ENCODE measurements at places on chromosomes 5 and 9.

GRCh38 chr9:137519553-137519952, 30.6 kb downstream of the PNPLA7 start:
- DNase-seq, result no peak

- DNase-seq, result no peak
Measured at GRCh38 chr5:143249851-143250250, 153.6 kb downstream of the NR3C1 start.

DNA sequence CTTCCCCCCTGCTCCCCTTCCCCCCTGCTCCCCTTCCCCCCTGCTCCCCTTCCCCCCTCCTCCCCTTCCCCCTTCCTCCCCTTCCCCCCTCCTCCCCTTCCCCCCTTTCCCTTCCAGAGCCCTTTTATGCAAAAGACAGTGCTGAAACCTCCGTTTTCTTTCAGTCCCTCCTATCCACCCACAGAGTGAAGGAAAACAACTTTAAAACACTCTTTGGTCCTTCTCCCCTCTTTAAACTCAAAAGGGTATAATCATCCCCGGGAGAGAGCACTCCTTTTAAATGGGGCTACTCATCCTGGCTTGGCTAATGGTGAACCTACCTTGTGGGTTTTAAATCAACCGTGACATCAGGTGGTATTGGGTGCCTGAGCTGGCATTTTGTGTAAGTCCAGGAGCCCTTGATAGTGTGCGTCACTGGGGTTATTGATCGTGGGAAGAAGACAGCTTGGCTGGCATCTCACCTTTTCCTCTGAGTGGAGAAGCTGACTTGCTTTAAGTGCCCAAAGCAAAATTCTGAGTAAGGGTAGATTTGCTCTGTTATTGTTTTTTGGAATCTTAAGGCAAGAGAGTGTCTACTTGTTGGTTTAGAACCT, 2.7 kb downstream of the LARP1 start:
- DNase-seq, result peak; percentile 27

DNA sequence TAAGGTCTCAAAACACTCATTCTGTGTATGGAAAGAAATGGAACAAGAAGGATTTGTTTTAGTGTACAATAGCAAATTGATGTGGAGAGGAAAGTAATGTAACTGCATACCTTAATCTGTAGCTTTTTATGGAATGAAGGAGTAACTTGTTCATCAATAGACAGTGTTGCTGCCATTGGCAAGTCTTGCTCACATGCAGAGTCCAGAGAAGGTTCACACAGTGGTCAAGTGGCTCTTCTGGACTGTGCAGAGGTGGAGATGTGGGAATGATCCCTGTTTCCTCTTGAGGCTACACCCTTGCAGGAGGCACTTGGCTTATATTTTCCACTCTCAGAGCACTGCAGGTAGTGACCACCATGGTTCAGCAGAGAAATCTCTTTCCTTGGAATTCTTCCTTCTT, 132.9 kb upstream of the ANKH start:
- no peak for DNase-seq

- DNase-seq, result no peak
Measured at GRCh38 chr5:66138637-66139317, 5.3 kb upstream of the SREK1 start.

DNA sequence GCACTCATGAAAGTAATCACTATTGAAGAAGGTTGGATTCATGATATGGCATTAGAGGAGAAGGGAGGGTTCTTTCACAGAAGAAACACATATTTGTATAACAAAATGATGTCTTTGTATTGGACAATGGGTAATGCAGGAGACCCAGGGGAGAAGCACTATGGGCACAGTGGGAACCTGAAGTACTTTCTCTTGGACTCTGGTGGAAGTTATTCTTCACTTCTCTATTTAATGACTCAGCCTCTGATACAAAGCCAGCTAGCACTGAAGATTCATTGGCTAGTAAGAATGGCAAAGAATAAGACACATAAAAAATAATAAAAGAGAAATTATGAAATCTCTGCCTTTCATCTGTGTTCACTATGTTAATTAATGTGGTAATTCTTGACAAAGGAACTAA, 149.9 kb upstream of the PRR16 start:
- DNase-seq, result no peak

DNA sequence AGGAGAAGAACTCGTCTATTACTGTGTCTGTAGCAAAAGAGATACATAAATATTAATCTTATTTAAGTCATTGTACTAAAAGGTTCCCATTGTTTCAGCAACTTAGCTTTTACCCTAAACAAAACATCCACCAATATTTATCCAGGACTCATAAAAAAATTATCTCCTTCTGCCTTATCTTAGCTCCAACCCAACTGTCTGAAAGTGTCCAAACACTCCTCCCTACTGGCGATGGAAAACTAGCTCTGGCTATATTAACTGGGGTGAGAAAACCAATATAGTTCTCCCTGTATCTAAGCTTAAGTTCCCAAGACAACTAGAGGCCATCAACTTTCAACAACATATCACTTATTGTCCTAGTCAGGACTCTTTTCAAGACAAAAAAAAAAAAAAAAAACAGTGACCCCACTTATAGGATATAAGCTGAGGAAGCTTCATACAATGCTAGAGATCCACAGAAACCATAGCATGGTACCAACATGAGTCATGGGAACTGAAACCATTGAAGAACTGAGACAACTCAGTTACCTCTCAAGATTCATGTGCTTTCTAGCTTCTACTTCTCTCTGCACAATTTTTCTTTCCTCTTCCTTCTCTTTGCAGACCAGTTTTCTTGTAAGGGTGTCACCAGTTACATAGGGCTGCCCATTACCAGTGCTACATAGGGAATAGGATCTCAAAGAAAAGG, 150.7 kb upstream of the RASA1 start:
- DNase-seq, result no peak

DNA sequence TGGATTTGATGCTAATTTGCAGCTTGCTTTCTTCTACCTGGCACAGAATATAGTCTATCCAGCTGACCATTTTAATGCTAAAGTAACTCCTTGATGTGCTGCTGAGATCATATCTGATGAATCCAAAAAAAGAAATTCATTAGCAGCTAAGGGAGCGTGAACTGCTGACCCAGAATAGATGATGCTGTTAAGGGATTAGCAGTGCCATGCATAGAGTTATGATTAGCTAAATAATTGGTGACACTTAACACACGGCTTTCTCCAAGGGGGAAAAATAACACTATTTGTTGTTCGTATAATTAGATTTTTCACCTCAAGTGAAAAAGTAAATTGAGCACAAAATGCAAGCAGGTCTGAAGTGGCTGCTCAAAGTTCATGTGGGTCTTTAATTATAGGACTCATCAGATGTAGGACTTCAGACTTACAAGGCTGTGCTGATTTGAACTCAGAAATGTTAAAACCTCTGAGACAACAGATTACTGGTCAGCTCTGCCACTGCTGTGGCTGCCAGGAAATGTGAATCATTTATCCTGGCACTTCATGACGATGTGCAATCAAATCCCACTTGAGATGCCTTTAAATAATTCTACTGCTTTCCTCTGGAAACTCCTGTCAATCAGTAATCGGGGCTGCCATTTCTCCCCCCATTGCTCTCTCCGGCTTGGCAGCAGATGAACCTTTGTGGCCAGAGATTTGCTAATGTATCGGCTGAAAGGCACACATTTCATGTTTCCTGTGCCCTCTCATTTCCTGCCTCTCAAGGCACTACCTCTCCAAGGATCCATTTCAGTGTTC, 291.6 kb upstream of the C9orf72 start:
- no peak for DNase-seq

Data from stimulated activated CD8-positive, alpha-beta memory T cell treated with anti-CD3 and anti-CD28 coated beads, Interleukin-4, amount 100 ng/mL, for 4 hours (primary cell).